ENCODE measurements at places on chromosomes 13 and 19.

- no peak for DNase-seq
Observed at GRCh38 chr13:49436890-49437289, 7.0 kb downstream of the CAB39L start.

DNA sequence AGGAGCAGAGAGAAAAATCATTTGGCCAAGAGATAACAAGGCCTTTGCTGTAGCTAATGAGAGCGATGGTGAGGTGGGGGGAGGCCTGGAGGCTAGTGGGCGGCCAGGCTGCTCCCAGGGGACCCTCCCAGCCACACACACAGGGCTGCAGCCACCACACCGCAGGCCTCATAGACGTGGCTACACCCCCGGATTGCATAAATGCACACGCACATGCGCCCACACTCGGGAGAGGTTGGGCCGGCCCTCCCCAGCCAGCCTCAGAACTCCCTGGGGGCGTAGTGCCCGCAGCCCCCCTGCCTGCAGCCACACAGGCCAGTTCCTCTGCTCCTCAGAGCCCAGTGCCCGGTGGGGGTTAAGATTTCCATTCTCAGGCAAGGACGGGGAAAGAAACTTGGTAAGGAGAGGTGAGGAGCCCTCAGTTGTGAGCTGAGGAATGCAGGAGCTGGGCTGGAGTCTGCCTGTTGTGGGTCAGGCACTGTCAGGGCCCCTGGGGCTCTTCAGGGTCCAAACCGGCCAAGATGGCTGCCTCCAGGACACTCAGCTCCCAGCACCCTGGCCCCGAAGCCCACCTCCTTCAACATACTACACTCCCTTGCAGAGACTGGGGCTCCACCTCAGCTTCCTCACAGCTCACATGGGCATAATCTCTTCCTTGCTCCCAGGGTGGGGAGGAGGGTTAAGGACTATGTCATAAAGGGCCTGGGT is 8.0 kb downstream of the PTH2 start:
- no peak for DNase-seq

GRCh38 chr13:90622541-90622940 is 724.9 kb upstream of the MIR17HG start:
- no peak for DNase-seq

DNA sequence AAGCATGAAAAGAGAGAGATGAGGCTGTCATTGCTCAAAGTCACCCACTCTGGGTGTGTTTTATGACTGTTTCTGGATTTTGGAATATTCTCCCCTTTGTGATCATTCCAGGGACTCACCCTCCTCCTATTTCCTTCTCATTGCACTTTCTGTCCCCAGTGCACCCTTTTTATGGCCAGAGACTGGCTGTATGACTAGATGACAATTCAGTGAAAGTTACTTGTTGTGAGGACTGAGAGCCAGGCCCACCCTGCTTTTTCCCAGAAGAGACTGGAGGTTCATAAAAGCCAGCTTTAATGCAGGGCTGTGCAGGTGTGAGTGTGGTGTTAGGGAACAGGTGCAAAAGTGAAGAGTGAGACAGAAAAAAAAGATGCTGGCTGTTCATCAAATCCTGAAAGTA is 17.3 kb downstream of the CEACAM7 start:
- DNase-seq: no peak

DNA sequence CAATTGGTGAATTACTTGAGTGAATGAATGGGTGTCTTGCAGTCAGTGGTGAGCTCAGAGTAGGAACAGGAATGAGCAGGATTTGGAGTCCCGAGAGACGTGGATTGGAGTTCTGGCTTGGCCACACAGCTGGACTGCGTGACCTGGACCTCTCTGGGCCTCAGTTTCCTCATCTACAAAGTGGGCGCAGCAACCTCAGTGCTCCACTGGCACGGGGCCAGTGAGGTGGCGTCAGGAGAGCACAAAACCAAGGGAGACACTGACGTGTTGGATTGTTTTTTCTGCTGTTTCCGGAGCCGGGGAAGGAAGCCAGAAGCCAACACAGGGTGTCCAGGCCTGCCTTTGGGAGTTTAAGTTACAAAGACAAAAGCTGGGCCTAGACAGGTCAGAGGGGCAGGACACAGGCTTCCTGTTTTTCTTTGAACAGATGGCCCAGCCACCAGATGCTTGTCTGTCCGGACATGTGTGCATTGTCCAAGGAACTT is 6.5 kb upstream of the DOCK6 start:
- peak; percentile 81 for DNase-seq

- no peak for DNase-seq
Observed at GRCh38 chr13:107580741-107581412, 634.5 kb downstream of the LIG4 start.

- DNase-seq: no peak
Observed at GRCh38 chr19:45905011-45905410, 2.6 kb upstream of the MYPOP start.

GRCh38 chr13:69389899-69390298 is 717.7 kb upstream of the ATXN8OS start:
- DNase-seq: no peak

- no peak for DNase-seq
Observed at GRCh38 chr13:98875146-98875729, 102.6 kb downstream of the DOCK9 start.

DNA sequence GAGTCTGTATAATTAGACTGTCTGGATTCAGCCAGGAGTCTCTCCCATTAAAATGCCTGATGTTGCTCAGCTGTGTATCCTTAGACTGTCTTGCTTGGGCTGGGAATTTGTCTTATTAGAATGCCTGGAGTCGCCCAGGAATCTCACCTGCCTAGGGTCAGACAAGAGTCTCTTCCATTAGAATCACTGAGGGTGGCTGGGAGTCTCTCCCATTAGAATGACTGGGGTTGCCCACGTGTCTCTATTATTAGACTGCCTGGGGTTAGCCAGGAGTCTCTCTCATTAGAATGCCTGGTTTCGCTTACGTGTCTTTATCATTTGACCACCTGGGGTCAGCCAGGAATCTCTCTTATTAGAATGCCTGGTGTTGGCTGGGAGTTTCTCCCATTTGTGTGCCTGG is 1450.0 kb downstream of the UQCRFS1 start:
- no peak for DNase-seq

- DNase-seq: no peak
Observed at GRCh38 chr13:36353001-36353400, 6.8 kb upstream of the SPART start.

All from SHP77 (cell line).